ENCODE measurements at places on chromosomes 7 and 10.

- DNase-seq = no peak
These were observed 59.9 kb downstream of the ADARB2 start for GRCh38 chr10:1677307-1677939.

DNA sequence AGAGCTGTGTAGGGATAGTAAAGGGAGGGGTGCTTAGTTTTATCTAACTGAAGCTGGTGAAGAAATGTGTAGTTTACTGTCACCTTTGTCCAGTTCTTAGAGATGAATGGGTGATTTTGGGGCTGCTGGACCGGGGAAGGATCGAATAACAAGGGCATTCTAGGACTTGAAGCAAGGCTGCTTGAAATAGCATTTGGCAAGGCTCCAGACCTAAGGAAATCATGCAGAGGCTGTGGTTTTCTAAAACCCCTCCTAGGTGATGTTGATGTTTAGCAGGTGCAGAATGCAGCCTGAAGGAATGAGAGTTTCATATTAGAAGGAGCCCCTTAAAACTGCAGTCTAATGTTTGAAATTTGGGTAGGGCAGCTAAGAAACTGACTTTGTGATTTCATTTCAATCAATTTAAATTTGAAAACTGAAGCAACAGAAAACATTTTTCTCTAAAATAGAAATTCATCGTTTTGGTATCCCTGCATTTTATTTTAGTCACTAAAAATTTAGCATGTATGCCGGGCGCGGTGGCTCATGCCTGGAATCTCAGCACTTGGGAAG lies 68.5 kb downstream of the TET1 start:
- DNase-seq = no peak

GRCh38 chr7:116315803-116316202 lies 105.5 kb downstream of the TES start:
- no peak for DNase-seq

DNA sequence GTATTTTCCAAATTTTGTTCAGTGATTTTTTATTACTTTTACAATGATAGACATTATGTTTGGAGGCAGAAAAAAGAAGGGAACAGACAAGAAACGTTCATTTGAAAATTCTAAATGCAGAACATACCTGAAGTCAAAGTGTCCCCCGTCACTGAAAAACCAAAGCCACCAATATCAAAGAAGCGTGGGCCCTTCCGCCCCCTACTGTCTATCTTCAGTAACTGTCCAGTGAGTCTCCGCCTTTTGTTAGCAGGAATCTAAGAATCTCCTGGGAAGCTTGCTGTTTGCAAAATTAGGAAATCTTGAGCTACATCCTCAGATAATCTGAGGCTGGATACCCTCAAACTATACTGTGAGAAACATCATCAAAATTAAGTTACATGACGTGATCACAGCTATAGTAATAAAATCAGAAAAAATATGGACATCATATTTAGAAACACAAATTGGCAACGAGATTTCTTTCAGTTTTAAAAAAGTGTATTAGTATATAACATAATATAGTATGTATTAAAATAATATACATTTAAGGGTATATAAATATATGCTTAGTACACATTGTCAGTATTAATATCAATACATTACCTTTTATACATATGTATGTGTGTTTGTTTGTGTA lies 169.3 kb upstream of the AKR1E2 start:
- peak; percentile 48 for DNase-seq

DNA sequence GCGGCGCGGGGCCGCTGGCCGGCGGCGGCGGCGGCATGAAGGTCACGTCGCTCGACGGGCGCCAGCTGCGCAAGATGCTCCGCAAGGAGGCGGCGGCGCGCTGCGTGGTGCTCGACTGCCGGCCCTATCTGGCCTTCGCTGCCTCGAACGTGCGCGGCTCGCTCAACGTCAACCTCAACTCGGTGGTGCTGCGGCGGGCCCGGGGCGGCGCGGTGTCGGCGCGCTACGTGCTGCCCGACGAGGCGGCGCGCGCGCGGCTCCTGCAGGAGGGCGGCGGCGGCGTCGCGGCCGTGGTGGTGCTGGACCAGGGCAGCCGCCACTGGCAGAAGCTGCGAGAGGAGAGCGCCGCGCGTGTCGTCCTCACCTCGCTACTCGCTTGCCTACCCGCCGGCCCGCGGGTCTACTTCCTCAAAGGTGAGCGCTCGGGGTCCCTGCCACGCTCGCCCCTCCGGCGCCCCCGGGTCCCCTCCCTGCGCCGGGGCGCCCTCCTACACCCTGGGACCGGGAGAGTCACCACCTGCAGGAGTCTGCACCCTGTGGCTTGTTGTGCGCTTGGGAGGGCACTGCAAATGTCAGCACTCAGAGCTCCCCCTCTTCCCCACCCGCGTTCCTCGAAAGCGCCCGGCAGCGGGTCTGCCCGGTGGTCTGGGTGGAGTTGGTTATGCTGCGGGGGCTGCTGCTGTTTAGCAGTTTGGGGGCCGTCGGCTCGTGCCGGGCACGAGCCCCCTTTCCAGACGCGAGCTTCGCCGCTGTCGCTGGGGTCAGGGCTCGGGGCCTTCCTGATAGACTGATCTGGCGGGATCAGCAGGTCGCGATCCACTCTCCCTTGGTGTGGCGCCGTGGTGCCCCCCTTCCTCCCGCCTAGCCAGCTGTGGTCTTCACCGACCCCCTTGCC lies 627 bp downstream of the DUSP5 start:
- DNase-seq = peak; percentile 17

GRCh38 chr7:158729646-158730382 lies 25.2 kb upstream of the NCAPG2 start:
- DNase-seq = no peak

DNA sequence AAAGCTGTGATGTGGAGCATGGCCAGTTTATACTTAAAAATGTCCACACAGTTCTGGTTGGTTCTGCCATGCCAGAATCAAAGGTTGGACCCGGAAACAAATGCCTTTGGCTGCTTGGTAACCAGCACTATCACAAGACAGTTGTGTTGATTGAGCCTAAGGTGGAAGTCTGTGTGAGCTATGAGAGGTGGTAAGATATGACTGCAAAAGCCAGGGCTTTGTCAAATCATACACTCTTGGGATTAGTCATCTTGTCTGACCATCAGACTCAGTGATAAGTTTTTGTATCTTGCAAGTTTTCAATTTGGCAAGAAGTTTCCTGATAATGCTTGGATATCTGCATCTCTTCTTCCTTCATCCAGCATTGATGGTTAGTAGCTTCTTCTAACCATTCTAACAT lies 35.5 kb downstream of the GPR141 start:
- no peak for DNase-seq

DNA sequence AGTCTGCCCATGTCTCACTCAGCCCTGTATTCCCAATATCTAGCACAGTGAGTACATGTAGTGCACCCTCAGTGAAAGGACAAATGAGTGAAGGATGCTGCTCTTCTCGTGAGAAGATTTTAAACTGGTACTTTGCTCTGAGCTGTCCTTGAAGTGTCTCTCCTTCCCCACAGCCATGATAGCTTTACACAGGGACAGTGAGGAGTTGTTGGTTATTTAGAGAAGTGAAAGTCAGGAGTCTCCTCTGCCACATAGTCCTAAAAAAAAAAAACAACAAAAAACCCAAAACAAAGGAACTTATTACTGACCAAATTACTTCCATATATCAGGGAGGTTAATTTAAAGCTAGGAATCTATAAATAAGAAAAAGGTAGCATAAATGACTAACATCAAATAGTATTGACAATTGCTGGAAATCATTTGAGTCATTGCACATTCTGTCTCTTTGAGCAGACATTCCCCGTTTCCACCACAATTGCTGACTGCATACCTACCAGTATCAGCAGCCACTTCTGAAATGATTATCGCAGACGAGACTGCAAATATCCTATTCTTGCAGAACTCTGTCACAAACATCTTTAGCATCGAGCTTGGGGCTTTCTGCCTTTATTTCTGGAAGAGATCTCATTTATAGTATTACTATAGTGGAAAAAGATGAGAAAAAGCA lies 202.1 kb downstream of the PTEN start:
- no peak for DNase-seq
